Stimulated activated CD4-positive, alpha-beta T cell treated with anti-CD3 and anti-CD28 coated beads, TNF-alpha, amount 100 ng/mL, for 48 hours (primary cell): ENCODE measurements at places on chromosomes 6 and 20.

GRCh38 chr6:70657706-70658105 lies 10.0 kb upstream of the SMAP1 start:
- no peak for DNase-seq

DNA sequence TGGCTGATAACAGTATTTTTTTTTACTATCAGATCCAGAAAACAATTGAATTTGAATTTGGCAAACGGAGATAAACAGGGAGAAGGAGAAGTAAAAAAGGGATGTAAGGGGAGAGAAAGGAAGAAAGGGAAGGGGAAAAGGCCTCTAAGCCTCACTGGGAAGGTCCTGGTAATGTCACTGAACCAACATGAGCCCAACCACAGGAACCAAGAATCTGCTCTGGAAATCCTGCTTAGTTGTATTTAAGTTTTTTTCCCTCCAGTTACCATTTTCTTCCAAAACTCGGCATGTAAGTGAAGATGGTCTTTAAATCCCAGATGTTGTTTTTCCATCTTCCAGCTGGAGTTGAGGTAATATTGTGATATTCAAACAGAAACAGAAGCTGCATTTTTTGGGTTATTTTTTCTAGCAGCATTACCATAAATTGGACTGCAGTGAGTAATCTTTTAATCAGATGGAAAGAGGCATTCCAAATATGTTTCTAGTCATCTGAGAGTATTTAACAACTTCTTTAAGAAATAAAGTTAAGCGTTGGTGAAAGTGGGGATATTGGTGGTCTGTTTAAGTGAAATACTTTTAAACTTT lies 91.1 kb downstream of the TXNDC5 start:
- DNase-seq: no peak

DNA sequence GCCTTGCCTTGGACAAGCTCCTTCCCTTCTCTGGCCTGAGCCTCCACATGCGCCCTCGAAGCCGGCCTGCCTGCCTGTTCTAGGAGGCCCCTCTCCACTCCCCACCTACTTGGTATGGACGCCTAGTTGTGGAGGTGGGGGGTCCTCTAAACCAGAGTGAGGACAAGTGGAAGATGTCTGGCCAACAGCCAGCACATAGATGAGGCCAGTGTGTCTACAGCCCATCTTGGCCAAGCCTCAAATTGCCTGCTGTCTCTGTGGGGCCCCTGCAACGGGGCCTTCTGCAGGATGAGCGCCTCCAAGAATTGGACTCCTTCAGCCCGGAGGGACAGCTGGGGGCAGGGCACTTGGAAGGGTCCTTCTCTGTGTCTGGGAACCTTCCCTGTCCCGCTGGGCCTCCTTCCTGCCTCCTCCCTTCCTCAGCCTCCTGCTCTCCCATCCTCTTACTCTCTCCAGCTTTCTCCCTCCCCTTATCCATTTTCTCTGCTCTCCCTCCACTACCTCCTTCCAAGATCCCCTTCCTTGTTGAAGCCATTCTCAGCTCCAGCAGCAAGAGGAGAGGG lies 1.6 kb downstream of the MDFI start:
- no peak for DNase-seq

DNA sequence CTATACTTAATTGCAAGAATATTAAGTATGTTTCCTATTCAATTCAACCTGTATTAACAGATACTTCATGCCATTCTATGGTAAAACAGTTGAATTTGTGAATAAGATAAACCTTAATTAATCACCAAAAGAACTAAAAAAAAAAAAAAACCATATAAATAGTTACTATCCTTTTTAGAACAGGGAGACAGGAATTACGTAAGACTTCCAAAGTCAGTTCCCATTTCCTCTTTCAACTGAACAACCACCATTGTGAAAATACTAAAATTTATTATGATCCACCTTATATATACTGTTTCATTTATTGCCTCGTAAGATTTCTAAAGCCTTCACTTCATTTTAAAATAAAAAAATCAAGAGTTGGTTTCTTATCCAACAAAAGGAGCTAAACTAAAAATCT lies 9.4 kb downstream of the CCNC start:
- DNase-seq: no peak

DNA sequence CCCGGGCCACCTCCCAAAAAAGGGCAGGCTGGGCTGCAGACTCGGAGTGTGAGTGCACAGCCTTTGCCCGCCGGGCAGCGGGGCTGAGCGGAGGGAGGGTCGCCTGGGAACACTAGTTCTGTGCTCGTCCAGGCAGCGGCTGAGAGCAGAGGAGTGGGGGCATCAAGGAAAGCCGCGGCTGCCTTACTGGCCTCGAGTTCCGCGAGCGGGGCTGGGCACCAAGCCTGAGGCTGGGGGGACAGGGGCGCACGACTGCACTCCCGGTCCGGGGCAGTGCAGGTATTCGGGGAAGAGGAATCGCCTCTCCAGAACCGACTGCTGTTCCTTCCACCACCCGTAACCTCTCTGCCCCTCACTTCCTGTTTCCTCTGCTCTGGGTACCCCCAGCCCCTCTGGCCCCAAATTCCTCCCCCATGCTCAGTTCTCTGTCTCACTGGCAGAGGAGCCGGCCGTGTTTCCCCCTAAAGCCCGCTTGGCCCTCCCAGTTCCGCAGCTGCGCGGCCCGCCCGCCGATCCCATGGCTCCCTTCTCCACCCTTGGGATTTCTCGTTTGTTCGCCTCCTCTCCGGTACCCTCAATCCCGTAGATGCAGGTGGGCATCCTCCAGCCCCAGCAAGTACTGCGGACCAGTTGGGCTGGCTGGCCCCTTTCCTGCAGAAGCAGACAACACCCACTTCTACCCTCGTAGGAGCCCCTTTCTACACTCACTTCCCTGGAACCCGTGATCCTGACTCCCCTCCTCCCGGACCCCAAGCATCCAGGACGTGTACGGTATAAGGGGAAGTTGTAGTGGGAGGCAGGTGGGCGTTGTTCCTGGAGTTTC lies 5.1 kb downstream of the RING1 start:
- no peak for DNase-seq

DNA sequence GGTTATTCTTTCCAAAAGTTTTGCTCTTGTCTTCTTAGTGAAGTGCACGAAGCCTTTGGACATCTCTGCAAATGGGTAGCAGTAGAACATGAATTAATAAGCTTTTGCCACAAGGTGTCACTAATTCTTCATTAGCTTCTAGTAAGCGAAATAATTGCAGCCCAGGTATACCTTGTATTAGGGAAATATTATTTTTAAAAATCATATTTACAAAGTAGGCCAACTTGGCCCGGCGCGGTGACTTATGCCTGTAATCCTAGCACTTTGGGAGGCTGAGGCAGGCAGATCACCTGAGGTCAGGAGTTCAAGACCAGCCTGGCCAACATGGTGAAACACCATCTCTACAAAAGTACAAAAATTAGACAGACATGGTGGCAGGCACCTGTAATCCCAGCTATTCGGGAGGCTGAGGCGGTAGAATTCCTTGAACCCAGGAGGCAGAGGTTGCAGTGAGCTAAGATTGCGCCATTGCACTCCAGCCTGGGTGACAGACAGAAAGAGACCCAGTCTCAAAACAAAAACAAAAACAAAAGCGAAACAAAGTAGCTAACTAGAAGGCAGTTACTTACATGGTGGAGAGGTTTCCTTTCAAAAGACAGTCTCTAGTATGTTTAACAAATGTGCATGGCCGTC lies 8.8 kb upstream of the RSPH3 start:
- no peak for DNase-seq

DNA sequence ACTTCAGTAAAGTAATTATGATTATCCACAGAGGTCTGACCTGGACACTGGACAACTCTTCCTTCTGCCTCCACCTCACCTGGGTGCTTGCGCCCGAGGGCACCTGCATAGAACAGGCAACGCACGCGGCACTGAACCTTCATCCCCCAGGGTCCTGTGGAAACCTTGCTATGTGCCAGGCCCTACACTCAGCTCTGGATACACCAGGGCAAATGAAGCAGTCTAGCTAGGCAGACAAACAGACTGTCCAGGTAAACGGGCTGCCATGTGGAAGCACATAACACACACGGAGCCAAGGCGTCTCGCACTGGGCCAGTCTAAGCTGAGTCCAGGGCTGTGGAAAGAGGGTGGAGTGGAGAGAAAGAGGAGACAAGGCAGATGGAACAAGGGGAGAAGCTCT lies 109.3 kb upstream of the AFDN start:
- no peak for DNase-seq

- DNase-seq: no peak
These were observed 26.6 kb upstream of the NPBWR2 start for GRCh38 chr20:64133951-64134407.

GRCh38 chr20:17316316-17317038 lies 89.6 kb downstream of the PCSK2 start:
- DNase-seq: no peak

GRCh38 chr20:43824309-43825050 lies 90.2 kb upstream of the TOX2 start:
- no peak for DNase-seq

GRCh38 chr6:98633886-98634285 lies 200.5 kb upstream of the POU3F2 start:
- no peak for DNase-seq

GRCh38 chr6:9295644-9296043 lies 860.3 kb upstream of the SLC35B3 start:
- no peak for DNase-seq

DNA sequence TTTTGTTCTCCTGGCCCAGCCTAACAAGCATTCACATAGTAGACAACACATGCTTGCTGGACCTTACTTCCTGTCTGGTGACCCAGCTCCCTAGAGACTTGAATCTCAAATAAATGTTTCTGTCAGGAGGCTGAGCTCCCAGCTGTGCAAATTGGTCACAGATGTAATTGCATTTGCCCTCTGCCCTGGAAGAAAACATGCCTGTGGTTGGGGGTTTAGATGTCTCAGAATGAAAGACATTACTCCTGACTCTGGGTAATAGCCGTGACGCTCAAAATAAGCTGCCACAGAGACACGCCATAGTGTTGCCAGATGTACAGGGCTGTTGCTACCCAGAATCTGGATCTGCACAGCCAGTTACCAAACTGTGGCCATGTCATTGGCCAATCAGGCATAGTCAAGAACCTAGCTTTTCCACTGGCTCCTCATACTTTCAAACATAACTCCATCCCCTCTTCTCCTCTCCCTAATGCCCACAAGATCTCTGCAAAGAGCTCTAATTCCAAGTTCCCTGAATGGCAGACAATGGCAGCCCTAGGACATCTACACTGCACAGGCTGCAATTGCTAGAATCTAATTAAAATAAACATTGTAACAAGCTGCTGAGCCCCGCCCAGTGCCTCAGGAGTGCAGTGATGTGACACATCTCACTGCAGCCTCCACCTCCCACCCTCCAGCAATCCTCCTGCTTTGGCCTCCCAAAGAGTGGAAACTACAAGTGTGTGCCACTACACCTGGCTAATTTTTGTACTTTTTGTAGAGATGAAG lies 32.8 kb upstream of the GMPR start:
- DNase-seq: no peak

DNA sequence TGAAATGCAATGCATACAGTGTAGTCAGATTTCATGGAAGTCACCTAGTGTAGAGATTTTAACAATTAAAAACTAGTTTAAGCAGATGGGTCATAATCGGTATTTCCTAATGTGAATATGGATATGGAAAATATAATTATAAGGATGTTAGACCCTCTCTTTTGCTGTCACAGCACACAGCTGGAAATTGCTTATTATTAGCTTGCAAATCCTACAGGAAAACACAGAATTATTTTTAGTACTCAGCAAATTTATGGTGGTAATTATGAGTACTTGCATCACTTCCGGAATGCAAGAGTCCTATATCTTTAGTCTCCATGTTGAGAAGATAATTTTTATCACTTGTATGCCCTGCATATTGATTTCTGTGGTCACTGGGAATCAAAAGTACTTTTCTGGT lies 993.6 kb downstream of the KIF16B start:
- DNase-seq: no peak

GRCh38 chr6:156316583-156317125 lies 460.5 kb upstream of the ARID1B start:
- no peak for DNase-seq

GRCh38 chr20:22568872-22569344 lies 15.5 kb downstream of the FOXA2 start:
- DNase-seq: no peak
